Kidney tubule cell (primary cell): ENCODE measurements at places on chromosomes 11 and 22.

- DNase-seq = no peak
Observed at GRCh38 chr11:105033781-105034180, 1.2 kb downstream of the CASP1 start.

- no peak for DNase-seq
Observed at GRCh38 chr11:42234451-42234951, 775.0 kb upstream of the LRRC4C start.

DNA sequence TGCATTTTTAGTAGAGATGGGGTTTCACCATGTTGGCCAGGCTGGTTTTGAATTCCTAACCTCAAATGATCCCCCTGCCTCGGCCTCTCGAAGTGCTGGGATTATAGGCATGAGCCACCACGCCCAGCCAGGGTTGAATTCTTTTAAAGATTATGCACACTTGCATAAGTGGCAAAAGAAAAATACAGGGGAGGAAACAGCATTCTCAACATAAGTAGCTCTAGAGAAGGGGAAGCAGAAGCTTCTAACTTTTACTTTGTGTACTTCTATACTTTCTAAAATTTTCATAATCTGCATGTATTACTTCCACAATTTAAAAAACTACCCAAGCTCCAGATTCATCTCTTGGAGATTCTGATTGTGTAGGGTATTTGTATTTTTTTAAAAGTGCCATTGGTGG, 108.0 kb downstream of the SLC1A2 start:
- DNase-seq = no peak

- no peak for DNase-seq
Observed at GRCh38 chr11:102582140-102582539, 43.0 kb downstream of the MMP20 start.

DNA sequence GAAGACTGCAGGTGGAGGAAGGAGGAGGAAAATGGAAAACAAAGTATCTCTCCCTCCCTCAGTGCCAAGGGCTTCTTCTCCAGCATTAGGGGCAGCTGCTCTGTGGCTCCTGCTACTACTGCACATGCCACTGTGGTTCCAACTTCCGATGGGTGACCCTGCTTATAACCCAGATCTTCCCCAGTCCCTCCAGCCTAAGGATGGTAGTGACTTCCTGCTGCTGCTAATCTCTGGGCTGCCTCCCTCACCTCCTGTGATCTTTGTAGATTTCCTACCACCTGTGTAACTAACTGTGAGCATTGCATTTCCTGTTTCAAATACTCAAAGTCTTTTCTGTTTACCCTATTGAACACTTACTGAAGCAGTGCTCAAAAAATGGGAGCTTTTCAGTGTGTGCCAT, 28.7 kb upstream of the TRPC6 start:
- DNase-seq = no peak

- no peak for DNase-seq
Observed at GRCh38 chr11:123558536-123559315, 95.7 kb downstream of the SCN3B start.

DNA sequence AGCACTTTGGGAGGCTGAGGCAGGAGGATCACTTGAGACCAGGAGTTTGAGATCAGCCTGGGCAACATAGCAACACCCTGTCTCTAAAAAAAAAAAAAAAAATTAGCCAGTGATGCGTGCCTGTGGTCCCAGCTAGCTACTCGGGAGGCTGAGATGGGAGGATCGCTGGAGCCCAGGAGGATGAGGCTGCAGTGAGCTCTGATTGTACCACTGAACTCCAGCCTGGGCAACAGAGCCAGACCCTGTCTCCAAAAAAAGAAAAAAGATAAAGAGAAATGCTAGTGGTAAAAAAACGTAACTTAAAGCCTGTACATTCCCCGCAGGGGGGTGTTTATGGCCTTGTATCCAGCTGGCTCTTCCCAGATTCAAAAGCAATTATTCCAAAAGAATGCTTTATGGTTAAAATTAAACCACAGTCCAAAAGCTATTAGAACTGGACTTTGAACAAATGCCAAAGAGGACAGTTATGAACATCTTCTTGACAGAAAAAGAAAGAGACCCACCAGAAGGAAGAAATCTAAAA, 16.4 kb upstream of the SNX32 start:
- DNase-seq = no peak

- no peak for DNase-seq
Observed at GRCh38 chr22:32205974-32206773, 1.3 kb upstream of the RFPL2 start.

DNA sequence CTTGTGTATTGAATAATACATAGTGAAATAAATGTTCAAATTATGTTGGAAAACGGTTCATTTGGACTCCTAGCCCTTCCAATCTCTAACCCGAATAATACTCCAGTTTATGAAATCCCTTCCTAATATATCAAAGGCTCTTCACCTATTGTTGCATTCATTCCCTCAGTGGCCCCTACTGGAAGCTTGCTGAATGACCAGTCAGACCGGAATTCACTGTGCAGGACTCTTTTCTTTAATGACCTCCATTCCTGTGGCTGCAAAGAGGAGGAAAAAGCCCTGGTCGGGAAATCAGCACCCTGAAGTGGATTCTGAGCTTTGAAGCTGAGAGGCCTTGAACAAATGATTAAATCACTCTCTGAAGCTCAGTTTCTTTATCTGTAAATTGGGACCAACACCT, 19.1 kb upstream of the RCN1 start:
- peak; percentile 67 for DNase-seq

DNA sequence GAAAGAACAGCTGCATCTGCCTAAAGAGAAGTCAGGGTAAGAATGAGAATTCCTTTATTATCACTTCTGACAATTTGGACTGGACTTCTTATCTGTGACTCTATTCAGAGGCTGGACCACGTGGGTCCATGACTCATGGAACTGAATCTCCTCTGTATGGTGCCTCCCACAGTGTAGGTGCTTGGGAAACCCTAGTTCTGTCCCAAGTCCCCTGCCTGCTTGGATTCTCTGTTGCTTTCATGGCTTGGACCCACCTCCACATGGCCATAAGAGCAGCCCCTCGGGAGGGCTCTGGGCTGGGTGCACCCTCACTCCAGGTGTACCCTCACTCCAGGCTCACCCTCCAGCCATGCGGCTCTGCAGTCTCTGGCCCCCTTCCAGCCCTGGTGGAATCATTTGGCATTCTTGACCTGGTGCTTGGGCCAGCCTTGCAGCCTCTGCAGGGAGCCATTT, 153.4 kb downstream of the CACNA1I start:
- no peak for DNase-seq

DNA sequence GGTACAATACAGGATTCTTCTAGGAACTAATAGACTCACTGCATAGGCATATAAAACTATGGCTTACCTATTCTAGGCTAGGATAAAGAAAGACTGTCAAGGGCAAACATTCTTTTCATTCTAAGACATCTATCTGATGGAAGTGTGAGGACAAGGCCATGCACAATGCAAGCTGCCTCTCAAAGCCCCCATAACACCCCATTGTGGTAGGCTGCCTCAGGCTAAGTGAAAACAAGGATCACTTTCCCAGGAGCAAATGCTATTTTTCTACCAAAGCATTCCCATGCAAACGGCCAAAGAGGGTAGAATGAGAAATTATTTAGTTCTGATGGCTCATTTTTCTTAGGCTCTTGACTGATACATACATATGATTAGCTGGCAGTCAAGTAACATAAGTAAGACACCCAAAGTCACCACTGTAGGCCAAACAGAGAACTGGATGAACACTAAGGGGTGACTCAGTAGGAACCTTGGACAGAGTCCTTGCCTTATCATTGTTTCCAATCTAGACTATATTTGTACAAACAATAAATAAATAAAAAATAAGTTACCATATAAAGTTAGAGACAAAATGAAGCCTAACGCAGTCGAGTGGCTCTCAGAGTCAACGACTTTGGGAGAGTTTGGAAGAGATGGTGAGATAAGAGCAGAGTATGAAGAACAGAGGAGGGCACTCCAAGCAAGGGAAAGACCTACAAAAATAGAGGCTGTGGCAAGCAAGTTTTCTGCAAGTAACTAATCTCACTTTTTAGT, 303.6 kb downstream of the SBF2 start:
- DNase-seq = no peak

DNA sequence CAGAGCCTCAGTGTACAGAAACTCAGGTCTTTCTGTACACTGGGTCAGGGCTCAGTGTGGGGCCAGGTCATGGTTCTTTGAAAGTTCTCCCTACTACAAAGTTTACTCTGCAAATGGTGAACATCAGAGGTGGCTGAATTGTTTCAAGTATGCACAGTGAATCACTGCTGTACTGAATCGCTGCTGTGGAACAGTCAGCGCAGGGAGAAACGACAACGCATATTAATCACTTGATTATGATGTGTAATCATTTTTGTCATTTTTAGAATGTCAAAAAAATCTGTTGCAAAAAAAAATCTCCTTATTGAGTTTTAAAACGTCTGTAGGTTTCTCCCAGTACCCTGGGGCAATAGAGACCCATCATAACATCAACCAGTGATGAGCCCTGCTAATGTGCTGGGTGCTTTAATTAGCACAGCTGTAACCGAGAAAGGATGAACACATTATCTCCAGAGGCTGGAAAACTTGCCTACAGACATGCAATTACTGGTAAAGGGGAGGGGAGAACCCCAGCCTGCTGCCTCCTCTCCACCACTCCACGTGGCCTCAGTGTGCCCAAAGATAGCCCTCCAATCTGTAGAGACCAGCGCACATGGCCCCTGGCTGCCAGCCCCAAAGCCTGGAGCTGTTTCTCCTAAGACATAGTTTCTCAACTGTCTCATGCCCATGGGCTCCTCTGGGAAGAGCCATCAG, 12.8 kb downstream of the ARRB1 start:
- DNase-seq = peak; percentile 55

DNA sequence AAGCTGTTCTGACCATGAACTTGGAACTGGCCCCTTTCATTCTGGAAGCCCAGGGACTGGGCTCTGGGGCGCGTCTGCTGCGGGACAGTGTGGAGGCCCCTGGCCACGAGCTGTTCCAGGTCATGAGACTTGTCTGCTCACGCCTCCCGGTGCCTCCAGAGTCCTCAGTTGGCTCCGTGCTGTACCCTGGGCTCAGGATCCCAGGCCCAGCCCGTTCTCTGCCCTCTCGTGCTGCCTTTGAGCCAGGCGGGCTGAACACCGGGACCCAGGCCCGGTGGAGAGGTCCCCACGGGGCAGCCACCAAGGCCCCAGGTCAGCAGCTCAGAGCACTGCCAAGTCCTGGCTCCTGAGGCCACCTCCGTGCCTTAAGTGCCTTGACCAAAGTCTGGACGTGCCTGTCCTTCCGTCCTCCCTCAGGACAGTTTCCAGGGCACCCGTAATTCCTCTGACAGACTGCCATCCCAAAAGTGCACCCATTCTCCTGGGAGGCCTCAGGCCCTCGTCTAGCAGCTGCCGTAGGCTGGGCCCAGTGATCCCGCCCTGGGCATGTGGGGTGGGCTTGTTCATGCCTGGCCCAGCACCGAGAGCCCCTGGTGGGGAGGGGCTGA, 36.3 kb upstream of the PPARA start:
- DNase-seq = no peak

GRCh38 chr22:40070701-40071100, 75.9 kb downstream of the FAM83F start:
- DNase-seq = peak; percentile 12

DNA sequence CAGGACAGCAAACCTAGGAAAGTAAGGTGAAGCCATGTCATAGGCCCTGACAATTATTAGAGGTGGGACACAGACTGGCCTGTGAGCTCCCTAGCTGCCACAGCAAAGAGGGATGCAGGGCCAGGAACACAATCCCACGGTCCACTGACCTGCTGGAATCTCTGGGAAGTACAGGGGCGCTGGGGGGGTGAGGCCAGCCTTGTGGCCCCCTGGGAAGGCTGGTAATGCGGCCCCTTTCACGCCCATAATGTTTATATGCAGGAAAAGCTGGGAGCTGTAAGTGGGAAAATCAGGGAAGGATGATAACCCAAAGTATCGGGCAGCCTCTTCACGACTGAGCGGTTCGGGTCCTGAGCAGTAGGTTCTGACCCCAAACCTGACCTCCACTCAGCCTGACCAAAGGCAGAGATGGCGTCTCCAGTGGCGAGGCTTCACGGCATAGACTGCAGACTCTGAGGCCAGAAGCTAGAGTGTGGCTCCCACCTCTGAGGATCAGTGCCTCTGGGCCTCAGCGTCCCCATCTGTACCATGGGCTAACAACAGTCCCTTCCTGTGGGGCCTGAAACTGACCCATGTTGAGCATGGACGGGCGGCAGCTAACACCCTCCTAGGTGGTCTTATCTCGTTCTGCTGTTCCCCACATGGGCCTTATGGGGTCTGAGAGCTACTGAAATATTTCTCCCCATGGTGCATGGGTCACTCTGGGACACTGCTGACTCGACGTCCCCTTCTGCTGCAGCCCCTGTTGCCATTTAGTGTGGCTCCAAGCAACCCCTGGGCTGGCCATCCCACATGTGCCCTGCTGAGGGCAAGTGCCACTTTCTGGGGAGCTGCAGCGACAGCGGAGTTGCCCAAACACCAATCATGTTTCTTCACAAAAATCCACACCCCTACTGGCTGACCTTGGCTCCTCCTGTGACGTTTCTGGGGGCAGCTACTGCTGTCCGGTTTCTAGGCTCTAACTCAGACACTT, 101.8 kb downstream of the PHF21B start:
- DNase-seq = no peak

DNA sequence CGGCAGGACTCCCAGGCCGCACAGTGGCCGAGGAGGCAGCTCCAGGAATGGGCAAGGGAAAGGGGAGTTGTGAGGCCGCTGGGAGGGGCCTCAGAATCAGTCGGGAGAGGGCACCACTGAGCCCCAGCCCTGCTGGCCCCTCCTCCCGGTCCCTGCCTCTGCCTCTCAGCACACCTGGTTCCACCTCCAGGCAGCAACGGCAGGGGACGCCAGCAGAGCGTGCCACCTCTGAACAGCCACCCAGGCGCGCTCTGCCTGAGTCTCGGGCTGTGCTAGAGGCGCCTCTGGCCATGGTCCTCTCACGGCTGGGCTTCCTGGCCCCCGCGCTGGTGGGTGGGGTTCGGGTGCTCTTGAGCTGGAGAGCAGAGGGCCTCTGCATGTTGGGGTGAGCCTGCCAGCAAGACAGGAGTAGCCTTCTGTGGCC, 33.0 kb downstream of the MOB2 start:
- DNase-seq = peak; percentile 70

DNA sequence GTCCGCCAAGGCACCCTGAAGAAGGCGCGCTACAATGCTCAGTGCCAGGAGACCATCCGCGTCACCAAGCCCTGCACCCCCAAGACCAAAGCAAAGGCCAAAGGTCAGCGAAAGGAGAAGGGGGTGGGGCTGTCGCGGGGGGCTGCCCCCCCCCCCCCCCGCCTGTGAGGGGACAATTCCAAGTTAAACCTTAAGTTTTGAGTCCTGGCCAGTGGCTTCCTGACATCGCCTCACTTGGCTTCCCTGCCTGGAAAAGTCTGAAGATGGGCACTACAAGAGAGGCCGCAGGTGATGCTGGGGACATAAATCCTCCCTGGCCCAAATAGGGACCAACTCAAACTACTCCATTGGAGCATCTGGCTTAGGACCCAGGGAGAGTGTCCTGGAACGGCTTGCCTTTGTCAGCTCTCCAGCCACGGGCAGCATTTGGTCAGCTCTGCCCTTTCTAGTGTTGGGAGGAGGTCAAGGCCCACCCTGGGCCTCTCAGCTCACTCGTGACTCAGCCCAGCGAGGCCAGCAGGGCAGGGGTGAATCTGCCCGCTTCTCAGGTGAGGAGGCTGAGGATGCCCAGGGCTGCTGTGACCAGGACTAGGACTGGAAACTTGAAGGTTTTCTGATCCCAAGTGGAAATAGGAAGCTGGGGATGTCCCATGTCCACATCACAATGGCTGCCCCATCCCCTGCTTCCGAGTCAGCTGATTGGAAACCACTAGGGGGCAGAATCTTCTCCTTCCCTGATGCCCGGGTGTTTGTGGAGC, 1.4 kb downstream of the MDK start:
- DNase-seq = peak; percentile 50

- DNase-seq = peak; percentile 55
Observed at GRCh38 chr11:20022363-20023081, 137.8 kb downstream of the DBX1 start.
